ENCODE measurements at places on chromosomes 4 and X. TPM values are rescaled to one million over a fixed set of nuclear protein-coding genes. Genes with fewer than 3 reads are reported as not detected.

- no peak for DNase-seq
Measured at GRCh38 chrX:139811942-139812629, 104.1 kb upstream of the MCF2 start.

Gene ARHGAP6
- total RNA-seq: not detected

DNA sequence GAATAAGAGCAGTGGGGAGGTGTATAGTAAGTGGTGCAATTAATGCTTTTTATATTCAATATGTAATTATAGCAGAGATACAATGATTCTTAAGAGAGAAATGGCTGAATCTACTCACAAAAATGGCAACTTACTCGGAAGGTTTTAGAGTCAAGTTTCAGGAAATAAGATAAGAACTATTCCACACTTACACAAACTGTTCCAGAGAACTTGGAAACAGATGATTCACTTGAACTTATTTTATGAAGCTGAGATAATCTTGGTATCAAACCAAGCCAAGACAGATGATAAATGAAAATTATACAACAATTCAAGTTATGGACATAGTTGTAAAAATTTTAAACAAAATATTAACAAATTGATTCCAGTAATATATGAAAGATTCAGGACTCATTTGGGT is 311.3 kb upstream of the HS3ST1 start:
- no peak for DNase-seq

DNA sequence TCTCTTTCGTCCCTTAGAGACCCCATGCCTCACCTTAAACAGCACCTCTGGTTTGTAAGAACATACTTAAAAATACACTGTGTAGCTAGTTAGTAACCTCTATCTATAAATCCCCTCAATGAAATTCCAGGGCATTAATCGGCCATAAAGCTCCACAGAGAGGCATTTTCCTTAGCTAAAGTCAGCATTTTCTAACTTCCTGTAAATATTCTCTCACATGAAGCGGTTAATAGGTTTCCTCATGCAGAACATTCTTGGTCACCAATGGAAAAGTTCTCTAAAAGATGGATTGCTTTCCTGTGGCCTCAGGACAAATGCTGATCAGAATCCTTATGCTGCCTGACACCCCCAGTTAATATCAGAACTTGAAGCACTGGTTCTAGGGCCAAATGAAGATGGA is 248.6 kb upstream of the BOD1L1 start:
- no peak for DNase-seq

- no peak for DNase-seq
Measured at GRCh38 chrX:83845397-83845796, 15.5 kb upstream of the CYLC1 start.

GRCh38 chrX:46433892-46434291 is 111.3 kb downstream of the ZNF674 start:
- no peak for DNase-seq

Gene MGARP
- not detected for total RNA-seq

Gene STATH
- not detected for total RNA-seq

DNA sequence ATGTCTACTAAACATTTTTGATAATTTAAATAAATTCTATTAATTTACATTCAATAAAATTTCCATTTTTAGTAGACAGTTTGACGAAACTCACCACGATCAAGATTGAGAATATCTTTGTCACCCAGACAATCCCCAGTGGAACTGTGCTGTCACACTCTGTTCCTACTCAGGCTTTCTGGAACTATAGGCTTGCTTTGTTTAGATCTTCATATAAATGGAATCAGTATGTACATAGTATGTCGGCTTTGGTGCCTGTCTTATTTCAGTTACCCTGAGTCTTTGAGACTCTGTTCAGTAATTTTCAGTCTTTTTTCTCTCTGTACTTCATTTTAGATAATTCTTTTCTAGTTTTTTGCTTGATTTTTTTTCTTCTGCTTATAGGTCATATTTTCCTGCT is 163.5 kb upstream of the EMCN start:
- no peak for DNase-seq

DNA sequence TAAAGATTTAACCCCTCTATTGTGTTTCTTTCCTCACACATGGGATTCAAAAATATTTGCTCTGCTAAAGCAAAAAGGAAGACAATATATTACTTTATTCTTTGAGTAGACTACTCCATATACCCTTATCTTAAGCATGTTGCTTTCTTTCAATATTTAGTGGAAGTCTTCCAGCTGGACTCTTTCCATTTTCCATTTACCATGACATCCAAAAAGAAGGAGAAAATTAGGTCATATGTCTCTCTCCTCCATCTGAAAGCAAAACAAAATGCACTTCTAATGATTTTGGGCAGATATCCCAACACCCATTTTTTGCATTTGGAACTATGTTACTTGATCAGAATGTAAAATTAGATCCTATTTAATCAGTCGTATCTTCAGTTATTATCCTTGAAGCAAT is 1336.5 kb downstream of the PCDH19 start:
- no peak for DNase-seq

Gene MAGED2
- 35.7 TPM for total RNA-seq

Gene UGT2B7
- not detected for total RNA-seq

Gene MAB21L2
- total RNA-seq: not detected

DNA sequence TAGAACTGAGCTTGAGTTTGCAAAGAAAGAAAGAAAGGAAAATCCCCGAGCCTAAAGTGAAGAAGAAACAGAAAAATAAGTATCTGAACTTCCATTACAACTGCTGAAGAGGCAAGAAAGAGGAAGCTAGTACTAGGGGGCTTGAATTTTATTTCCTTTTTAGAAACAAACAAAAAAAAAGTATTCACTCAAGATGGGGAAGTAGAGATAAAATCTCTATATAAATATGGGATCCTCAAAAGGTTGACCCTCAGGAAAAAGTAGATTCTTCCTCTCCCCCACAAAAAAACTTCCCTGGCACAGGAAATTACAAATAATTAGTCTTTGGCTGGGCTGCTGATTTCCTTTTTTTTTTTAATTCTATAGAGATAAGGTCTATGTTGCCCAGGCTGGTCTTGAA is 16.0 kb downstream of the LRBA start:
- DNase-seq: no peak

DNA sequence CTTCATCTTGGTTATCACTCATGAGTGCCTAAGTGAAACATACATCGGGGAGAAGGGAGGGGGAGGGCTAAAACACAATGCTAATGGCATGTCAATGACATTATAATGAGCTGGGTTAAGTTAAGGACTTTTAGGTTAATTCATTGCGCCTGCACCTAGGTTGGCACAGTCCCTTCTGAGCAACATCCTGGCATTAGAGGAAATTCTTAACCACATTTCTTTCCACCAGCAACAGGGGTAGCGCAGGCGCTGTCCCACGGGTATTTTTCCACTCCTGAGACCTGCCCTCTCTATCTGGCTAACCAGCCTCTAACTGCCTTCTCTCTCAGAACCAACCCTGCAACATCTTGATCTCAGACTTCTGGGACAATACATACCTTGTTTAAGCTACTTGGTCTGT is 39.0 kb upstream of the PROM1 start:
- peak; percentile 75 for DNase-seq

- no peak for DNase-seq
Measured at GRCh38 chr4:55033296-55033695, 92.1 kb downstream of the KDR start.

- DNase-seq: no peak
Measured at GRCh38 chr4:55907469-55907868, 41.3 kb upstream of the CEP135 start.

DNA sequence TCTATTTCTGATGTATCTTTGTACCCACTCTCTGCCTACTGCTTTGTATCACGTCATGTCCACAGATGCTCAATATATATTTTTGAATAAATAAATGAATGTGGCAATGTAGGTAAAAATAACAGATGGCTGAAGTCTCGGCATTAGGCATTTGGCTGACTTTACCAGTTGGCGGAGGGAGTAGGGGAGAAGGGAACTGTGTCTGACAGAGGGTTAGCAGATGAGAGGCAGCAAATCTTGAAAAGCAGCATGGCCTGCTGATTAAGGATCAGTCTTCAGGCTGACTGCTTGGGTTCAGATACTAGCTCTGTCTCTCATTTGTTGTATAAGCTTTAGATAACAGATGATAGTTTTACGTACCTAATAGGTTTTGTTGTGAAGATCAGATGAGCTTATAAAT is 31.9 kb upstream of the RASGEF1B start:
- DNase-seq: no peak

Gene CXCL5
- total RNA-seq: not detected

Gene XAGE1B
- total RNA-seq: not detected

- DNase-seq: peak; percentile 68
Measured at GRCh38 chrX:124217304-124218251, 114.9 kb upstream of the TEX13D start.

Gene ZNF732
- total RNA-seq: not detected

GRCh38 chrX:23773601-23774175 is 9.3 kb upstream of the SAT1 start:
- peak; percentile 67 for DNase-seq

DNA sequence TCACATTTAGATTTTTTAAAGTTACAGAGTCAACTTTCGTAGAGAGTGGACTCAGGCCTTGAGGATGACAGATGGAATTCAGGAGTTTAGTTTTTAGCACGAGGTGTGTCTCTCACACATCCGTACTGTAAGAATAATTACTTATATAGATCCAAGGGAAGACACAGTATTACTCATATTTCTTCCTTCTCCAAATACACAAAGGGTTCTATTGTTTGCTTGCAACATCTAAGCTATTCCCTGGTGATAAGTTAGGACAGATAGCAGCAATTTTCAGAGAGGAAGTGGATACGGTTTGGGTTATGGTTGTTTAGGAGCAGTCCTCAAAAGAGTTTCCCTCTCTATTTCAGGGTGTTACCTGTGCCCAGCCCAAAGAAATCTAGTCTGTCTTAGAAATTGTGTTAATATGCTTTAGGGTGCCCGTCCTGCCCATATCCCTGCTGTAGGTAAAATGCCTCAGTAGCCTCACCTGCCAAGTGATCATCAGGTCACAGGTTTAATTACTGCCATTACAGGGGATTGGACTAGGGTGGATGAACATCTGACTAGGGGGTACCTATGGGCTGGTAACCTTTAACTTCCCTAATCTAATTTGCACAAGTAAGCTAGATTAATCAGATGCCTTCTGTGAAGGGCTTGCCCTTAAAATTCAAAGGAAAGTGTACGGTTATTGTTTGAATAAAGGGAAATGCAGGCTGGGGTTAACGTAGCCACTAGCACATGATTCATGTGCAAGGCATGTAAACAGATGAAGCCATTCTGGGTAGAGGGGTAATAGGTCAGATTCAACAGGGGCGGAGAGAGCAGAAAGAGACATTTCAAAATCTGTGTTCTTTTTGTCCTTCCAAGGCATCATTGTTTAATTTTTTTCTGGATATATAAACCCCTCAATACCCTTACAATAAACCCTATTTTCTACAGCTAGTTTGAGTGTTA is 8.7 kb upstream of the PPP3CA start:
- no peak for DNase-seq

DNA sequence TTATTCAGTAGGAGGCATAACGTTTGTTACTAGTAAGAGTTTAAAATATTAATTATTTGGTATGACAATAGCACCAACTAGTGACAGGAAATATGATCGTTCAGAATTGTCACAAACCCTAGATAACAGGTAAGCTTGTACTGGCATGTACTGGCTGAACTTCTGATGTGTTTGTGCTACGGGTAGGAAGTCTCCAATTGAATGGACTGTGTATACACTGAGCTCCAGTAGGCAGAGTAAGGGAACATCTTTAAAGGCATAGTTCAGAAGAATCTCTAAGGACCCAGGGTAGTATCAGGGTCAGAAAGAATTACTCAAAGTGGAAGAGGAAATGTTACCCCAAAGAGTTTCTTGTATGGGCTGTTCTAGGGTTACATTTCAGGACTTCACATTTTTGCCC is 230.4 kb downstream of the EDA2R start:
- no peak for DNase-seq

DNA sequence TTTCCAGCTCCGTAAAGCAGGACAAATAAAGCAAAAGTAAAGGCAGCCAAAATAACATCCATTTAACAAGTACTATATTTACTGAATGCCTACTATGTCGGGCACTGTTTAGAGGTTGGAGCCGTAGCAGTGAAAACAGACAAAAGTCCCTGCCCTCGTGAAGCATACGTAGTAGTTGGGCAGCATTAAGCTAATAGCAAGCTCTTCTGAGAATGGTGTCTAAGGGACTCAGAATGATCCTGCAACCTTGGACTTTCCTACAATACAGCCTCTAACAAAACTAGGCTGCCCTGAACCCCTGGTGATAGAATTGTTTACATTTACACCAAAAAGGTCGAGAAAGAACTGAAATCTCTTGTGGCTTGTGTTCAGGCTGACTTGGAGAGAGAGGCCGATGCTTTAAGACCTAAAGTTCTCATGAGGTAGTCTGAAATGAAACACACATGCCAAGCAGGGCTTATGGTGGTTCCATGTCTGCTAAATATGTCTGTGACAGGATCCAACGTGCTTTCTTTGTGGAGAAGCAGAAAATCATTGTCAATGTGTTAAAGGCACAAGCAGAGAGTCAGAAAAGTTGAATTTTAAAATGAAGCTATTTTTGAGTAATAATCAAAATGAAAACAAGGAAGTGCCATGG is 898 bp upstream of the PDGFC start:
- no peak for DNase-seq

Gene MPC1L
- total RNA-seq: not detected

- no peak for DNase-seq
Measured at GRCh38 chr4:56730097-56730496, 49.0 kb upstream of the HOPX start.

GRCh38 chr4:83905952-83906351 is 370.0 kb downstream of the GPAT3 start:
- DNase-seq: no peak

GRCh38 chr4:117907646-117908045 is 126.6 kb upstream of the NDST3 start:
- no peak for DNase-seq

- peak; percentile 40 for DNase-seq
Measured at GRCh38 chr4:105059337-105059736, 87.3 kb upstream of the TET2 start.

GRCh38 chrX:123184219-123184865 is at the start of gene GRIA3:
GRIA3 (plus strand) TSS chrX:123184278; CDS start chrX:123184536, 258 bp downstream.
- no peak for DNase-seq

- no peak for DNase-seq
Measured at GRCh38 chr4:17398805-17399204, 113.1 kb downstream of the QDPR start.

Gene FGFR3
- total RNA-seq: 0.27 TPM

- no peak for DNase-seq
Measured at GRCh38 chr4:120431180-120431579, 364.5 kb upstream of the MAD2L1 start.

GRCh38 chr4:62814510-62815047 is 1594.7 kb downstream of the TECRL start:
- no peak for DNase-seq

DNA sequence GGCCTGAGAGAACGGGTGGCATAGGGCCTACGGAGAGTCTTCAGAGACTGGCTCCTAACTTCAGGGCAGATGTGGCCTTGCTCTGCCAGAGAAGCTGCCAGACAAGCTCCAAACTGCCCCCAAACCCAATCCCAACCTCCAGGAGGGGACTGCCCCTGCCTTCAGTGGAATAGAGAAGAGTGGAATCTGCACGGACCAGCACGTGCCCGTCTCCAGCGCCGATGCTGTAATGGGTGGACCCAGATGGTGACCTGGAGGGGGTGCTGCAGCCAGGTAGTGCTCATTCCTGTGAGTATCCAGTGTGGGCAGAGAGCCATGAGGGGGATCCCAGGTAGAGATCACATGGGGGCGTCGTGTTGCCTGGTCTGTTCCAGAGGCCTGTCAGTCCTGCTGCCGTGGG is 73.2 kb upstream of the NKX1-1 start:
- DNase-seq: no peak

Measured in activated naive CD4-positive, alpha-beta T cell treated with anti-CD3 and anti-CD28 coated beads for 36 hours (primary cell).